ENCODE measurements at places on chromosomes 12 and 14.

- no peak for DNase-seq
Measured at GRCh38 chr12:29970501-29970900, 186.8 kb upstream of the TMTC1 start.

- DNase-seq: no peak
Measured at GRCh38 chr14:73188501-73188911, 48.8 kb upstream of the PAPLN start.

- DNase-seq: no peak
Measured at GRCh38 chr12:79925492-79925891, 9.4 kb downstream of the PPP1R12A start.

DNA sequence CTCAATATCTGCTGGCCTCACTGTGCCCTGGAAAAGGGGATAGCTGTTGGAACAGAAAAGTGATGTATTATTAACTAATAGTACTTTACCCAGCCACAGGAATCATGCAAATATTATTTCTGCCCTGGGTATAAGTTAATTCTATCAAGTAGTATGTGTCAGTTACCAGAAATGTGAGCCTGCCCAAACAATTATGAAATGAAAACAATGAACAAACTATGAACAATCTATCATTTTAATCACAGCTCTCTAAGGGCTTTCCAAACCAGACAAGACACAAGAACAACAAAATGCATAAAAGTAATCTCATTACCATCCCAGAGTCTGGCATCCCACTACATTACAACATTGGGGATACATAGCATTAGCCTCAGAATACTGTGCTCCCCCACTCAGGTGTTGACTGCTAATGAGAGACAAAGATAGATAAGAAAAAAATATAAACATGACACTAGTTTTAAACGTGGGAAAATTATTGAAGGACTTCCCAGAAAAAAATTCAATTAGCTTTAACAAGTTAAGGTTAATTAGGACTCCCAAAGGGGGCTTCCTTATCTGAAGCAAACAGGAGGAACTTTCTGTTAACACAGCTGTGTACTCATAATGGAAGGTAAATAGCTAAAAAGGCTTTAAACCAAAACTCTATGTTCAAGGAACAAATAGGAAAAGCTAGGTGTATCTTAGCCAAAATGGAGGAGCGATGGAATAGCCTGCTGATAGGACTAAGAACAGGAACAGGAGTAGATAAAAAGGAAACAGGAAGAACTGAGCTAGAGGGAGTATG, 3.3 kb downstream of the DCAF5 start:
- no peak for DNase-seq

DNA sequence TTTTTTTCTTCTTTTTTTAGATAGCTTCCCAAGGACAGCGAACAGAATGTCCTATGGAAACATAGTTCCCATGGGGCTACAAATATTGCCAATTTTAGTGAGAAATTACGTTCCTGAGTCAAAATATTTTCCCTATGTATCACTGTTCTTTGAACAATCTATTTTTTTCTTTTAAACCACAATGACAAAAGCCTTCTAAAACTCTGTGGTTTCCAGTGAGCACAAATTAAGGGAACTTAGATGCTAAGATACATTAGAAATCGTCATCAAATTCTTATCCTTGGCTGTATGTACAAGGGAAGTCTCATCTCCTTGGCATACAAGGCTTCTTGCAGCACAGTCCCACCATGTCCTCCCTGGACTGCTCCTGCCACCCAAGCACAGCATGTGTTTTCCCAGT, 17.9 kb downstream of the CPM start:
- no peak for DNase-seq

DNA sequence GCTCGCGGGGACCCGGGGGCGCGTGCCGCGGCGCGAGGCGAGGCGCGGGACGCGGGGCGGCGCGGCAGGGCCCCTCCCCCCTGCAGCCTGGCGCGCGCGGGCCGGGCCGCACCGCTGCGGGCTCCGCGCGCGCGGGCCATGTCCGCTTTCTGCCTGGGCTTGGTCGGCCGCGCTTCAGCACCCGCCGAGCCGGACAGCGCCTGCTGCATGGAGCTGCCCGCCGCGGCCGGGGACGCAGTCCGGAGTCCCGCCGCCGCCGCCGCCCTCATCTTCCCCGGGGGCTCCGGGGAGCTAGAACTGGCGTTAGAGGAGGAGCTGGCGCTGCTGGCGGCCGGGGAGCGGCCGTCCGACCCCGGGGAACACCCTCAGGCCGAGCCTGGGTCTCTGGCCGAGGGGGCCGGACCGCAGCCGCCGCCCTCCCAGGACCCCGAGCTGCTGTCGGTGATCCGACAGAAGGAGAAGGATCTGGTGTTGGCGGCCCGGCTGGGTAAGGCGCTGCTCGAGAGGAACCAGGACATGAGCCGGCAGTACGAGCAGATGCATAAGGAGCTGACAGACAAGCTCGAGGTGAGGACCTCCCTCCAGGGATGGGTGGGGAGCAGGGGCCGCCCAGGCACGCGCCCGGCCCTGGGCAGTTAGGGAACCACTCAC, 820 bp downstream of the BICDL1 start:
- DNase-seq: peak; percentile 76

- peak; percentile 37 for DNase-seq
Measured at GRCh38 chr14:102831163-102831804, 54.0 kb downstream of the TRAF3 start.

DNA sequence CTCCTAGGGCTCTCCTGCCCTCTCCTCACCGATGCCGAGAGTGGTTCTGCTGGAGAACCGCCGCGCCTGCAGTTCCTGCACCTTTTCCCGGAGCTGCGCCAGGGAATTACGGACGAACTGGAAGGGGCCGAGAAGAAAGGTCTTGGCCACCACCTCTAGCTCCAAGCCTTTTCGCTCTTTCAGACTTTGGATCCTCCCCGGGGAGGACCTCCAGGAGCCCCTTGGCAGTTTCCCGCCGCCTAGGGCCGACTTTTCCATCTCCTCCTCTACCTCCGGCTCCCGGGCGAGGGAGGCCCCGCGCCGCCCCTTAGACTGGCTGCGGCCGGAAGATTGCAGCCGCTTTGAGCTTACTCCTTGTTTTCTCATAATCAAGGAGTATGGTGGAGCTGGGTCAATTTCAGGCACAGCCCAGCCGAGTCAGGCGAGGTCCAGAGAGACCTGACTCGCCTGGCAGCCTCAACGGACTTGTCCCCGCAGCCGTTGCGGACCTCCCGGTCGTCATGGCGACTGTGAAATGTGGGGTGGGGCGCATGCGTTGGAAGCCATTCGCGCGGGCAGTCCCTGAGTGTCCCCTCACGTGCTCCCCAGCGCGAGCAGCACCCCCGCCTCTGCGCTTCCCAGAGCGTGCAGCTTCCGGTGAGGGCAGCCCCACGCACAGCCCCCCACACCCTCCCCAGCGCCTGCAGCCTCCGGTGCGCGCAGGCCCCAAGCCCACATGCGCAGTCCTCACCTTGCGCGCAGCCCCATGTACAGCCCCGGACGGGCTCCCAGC, at the start of gene DPY19L2:
DPY19L2 (minus strand) TSS at position 466 of the 772 bp plus-strand sequence; CDS start at position 366, 100 bp downstream.
- DNase-seq: peak; percentile 71

GRCh38 chr14:99136401-99136800, 135.6 kb downstream of the BCL11B start:
- DNase-seq: no peak

- DNase-seq: no peak
Measured at GRCh38 chr12:3117591-3118015, 40.4 kb downstream of the TSPAN9 start.

- peak; percentile 68 for DNase-seq
Measured at GRCh38 chr12:92055877-92056276, 89.8 kb downstream of the BTG1 start.

GRCh38 chr12:98232753-98233390, 282.5 kb upstream of the TMPO start:
- DNase-seq: no peak

GRCh38 chr14:91300283-91300895, 55.9 kb upstream of the GPR68 start:
- no peak for DNase-seq

- no peak for DNase-seq
Measured at GRCh38 chr12:1872448-1872847, 46.0 kb downstream of the CACNA2D4 start.

GRCh38 chr12:45416126-45416525, 200.2 kb downstream of the ANO6 start:
- DNase-seq: no peak

- DNase-seq: no peak
Measured at GRCh38 chr12:104473374-104473983, 16.7 kb downstream of the CHST11 start.

DNA sequence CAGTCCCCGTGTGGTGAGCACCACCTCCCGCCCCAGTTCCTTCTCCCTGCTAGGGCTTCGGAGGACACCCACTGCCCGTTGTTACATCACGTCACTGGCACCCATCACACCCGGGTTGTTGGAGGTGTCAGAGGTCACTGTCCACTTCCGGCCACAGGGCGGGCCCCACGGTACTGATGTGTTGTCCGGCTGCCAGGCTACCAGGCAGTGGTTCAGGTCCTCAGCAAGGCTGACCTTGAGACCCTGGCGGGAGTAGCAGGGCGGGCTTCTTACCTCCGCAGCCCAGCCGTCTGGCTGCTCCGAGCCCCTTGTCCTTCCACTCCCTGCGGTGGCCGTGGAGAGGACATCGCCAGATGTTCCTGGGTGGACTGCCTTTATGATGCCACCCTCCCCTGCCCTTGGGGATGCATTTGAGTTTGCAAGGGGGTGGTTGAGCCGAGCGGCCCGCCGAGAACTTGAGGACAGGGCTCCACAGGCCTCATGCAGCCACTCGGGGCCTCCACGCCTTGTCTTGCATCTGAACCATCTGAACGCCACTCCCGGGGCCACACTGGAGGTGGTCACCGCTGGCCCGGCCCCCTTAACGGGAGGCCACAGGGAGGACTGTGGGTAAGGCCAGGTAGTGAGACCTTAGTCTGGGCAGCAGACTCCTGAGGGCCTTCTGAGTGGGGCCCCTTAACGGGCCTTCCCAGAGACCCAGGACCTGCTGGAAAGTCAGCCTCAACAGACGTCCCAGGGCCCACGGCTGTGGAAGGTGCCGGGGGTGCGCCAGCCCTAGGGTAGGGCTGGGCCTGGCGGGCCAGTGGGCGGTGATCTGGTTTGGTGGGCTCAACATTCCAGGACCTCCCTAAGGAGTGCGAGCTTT, 27.1 kb upstream of the PLD4 start:
- DNase-seq: no peak

DNA sequence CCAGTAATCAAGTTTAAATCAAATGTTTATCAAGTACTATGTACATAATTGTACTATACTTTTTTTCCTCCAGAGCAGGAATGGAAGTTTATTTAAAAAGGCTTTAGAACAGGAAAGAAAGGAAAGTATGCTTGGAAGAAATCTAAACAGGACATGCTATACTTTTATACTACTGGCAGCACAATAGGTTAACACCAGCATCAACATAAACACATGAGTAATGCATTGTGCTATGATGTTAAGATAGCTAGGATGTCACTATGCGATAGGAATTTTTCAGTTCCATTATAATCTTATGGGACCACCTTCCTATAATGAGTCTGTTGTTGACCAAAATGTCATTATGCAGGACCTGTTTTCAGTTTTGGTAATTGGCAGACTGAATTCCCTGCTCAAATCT, 41.5 kb upstream of the ANKS1B start:
- no peak for DNase-seq

DNA sequence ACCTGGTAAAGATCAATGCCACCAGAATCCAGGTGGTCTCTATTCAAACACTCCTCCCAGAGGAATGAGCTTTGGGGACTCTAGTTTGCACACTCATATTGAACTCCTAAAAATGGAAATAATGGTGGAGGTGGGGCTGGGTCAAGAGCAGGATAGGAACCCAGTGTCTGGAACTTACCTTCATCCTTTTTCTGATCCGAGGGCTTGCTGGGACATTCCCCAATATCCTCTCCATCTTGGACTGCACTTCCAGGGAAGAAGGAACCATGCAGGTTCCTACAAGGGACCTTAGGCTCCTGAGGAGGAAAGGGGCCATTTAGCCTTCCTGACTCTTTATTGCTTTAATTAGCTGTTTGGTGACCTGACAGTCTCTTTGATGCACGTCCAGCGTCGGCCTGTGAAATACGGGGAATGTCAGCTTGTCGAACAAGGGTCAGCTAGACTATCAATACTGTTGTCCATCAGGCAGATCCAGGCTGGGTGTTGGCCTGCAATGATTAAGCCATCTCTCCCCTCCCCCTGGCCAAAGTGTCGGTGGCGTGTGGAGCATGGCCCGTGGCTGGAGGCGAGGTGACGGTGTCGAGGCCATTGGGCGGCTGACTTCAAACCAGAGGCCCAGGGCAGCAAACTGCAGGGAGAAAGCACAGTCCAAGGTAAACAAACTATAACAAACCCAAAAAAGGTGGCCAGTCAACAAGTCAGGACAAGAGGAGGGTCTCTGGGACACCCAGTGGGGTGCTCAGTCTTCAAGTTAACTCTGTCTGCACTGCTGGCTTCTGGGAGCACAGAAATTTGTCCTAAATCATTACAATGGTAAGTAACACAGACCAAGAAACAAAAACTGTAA, 405.2 kb upstream of the TBX3 start:
- no peak for DNase-seq

DNA sequence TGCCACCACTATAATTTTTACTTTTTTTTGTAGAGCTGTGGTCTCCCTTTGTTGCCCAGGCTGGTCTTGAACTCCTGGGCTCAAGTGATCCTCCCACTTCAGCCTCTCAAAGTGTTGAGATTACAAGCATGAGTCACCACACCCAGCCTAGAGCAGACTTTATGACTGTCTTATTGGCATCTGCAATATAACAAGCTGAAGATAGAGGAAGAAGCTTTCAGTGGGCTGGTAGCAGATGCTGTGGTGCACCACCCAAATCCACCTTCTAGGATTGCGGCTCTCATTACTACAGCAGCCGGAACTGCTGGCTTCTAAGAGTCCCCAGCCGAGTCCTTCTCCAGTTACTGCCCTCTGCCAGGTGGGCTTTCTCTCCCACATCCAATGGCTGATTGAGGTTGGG, 7.6 kb upstream of the STK38L start:
- DNase-seq: peak; percentile 34

GRCh38 chr12:119156401-119157044, 22.2 kb upstream of the HSPB8 start:
- DNase-seq: no peak

- DNase-seq: no peak
Measured at GRCh38 chr12:5447320-5447719, 15.4 kb downstream of the NTF3 start.

GRCh38 chr14:53019406-53019805, 68.6 kb upstream of the FERMT2 start:
- no peak for DNase-seq

GRCh38 chr14:76413962-76414600, 38.1 kb downstream of the ESRRB start:
- DNase-seq: no peak

DNA sequence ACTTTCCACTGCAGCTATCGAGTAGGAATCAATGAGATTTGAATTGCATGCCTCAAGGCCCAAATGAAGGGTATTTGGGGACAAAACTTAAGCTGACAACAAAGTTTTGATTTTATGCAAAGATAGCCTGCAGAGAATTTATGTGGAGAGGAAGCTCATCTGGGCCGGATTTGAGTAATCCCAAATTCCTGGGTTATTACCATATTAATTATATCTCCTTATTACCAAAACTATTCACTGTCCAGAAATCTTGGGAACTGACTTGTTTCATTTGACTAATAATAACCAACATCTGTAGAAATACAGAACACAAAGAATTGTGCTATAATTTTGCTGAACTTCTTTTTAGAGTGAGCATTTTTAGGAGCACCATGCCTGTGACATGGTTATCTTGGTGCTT, 70.4 kb downstream of the KITLG start:
- no peak for DNase-seq
